ENCODE measurements at places on chromosomes 6 and 20.
A peak's percentile ranks its signal among the peaks of the same experiment; 100 is the strongest.

DNA sequence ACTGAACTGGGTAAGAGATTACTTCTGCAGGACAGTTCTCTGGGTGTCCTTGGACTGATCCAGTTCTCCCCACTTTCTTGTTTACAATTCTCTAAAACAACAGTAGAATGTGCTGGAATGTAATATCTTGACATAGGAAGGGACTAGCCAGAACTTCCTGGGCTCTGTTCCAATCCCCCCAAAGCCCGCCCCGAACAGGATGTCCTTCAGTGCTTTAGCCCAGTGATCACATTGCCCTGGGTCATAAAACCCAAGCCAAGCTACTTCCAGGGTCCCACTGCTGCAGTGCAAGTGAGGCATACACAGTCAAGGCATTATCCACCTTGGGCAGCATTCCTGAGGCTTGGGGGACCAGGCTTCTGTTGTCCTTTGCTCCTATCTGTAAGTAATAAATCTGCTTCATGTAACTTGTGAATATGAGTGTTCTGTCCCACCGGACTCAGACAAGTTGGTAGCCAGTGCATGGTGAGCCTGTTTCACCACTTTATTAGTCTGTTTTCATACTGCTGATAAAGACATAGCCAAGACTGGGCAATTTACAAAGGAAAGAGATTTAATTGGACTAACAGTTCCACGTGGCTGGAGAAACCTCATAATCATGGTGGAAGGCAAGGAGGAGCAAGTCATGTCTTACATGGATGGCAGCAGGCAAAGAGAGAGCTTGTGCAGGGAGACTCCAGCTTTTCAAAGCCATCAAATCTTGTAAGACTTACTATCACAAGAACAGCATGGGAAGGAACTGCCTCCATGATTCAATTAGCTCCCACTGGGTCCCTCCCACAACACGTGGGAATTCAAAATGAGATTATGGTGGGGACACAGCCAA lies 23.5 kb downstream of the FITM2 start:
- DNase-seq = no peak

- no peak for DNase-seq
These were observed 308.9 kb downstream of the DHX35 start for GRCh38 chr20:39270837-39271604.

GRCh38 chr6:1915226-1915625 lies 305.5 kb downstream of the FOXC1 start:
- no peak for DNase-seq

DNA sequence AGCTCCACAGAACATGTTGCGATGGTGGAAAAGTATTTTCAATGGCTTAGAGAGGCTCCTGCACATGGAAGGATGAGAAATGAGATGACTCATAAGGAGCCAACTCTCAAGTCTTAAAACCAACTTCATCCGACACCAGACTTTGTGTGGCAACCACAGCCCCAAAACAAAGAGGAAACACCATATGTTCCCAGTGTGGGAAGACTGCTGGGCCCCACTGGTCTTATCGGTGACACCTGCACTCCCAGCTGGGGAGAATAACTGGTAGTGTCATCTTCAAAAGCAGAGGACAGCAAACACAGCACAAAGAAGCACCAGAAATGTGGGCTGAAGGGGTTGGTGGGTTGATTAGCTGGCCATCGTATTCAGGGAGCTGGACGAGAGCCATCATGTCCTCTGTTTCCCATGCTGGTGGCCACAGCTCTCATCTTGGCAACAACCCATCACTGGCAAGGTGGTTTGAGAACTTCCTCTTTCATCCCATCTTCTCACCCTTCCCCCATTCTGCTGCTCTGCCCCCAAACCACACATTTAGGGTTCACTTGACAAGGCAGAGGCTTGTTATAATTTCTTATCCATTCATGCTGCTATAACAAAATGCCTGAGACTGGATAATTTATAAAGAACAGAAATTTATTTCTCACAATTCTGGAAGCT lies 46.0 kb upstream of the TASP1 start:
- no peak for DNase-seq

DNA sequence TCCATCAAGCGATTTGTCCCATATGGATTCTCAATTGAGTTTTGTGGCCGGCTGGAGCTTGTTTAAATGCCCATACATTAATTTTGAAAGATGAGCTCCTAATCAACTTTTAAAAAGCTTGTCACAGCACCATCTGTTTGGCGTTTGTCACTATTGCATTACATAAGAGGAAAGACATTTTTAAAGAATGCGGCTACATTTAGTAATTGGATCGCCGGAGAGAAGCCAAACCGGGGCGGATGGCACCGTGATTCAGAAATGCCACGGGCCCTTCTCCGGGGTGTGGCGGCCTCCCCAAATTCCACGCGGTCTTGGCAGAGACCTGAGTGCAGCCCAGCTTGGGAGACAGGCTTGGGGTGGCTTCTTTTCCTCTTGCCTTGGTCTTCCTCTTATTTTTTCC lies 67.7 kb upstream of the ZNFX1 start:
- DNase-seq = no peak

DNA sequence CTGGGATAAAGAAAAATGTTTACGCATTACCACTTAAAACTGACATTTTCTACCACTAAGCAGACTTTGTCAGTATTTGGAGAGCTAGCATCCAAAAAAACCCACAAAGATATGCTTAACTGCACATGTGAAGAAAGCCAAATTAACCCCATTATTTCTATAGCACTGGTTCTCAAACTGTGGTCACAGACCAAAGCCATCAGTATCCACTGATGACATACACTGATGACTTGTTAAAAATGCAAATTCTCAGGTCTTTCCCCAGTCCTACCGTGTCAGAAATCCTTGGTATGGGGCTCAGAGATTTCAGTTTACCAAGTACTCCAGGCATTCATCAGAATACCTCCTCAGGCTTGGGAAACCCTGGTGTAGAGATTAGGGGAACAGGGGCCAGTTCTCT lies 230.2 kb downstream of the PTPRK start:
- DNase-seq = no peak

GRCh38 chr6:79042088-79042798 lies 35.8 kb downstream of the PHIP start:
- no peak for DNase-seq

GRCh38 chr6:15615802-15616201 lies 47.0 kb downstream of the DTNBP1 start:
- DNase-seq = no peak

DNA sequence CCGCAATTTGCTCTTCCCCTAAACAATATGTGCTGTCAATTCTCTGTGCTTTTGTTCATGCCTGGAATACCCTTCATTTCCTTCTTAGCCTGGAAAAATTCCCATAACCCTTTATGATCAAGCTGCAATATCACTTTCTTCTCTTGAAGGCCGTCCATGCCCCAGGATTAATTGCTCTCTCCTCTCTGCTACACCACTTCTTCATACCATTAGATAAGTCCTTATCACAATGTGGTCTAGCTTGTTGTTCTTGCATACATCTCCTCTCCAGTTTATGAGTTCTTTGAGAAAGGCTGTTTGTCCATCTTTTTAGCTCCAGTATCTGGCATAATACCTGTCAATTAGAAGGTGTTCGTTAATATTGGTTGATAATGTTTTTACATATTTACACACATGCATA lies 111.2 kb upstream of the SAMD5 start:
- DNase-seq = no peak

DNA sequence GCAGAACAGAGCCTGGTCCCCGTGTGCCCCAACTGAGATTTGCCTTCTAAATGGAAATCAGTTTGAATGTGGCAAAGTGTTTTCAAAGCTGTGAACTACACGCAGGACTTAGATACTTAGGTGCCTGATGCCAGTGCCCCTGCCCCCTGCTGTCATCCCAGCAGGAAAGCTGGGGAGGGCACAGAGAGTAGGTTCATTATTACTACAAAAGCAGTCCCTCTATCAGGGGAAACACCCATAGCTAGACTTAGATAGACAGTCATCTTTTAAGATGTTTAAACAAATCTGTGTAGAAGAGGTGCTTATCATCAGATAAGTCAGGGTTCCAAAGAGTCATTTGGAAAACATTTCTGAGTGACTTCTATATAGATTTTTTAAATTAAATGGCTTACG lies 155.0 kb upstream of the SNX9 start:
- peak; percentile 42 for DNase-seq

DNA sequence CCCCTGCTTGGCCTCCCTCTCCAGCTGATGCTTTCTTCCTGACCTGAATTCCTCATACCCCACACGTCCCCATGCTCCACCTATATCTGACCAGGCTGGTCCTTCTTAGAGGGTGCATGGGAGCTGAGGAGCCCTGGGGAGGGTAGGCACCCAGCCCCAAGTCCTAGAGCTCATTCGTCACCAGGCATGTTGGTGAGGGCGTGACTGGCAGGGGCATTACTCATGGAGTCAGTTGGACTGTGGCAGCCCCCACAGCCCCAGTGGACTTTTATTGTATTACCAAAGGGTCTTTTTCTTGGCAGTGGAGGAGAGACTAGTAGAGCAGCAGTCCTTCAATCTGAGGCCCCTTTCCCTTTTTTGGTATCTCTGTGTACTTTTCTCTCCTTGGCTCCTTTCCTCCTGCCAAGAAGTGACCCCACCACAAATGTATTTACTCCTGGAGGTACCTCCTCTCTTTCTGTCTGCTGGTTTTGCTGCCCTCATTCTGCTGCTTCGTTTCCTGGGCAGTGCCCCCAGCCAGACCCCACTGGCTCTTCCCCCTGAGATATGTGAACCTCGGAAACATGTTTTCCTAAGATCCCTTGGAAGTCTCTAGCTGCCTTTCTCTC lies 10.4 kb upstream of the SGK2 start:
- no peak for DNase-seq

DNA sequence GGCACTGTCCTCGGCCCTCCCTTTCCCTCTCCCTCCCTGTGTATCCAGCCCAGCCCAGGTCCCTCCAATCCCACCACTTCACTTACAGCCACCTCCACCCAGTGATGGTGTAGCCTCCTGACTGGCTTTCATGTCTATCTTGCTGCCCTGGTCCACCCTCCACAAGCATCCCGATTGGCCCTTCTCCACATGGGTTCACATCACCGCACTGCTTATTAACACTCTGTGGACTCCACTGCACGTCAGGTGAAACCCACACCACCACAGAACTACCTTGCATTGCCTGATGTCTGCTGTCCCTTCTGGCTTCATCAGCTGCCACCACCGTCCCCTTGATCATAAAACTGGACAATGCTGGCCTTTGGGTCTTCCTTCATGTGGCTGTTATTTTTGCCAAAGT lies 220.4 kb upstream of the ARID1B start:
- DNase-seq = no peak
